ENCODE measurements at places on chromosomes 4 and X.
A peak's percentile ranks its signal among the peaks of the same experiment; 100 is the strongest.

DNA sequence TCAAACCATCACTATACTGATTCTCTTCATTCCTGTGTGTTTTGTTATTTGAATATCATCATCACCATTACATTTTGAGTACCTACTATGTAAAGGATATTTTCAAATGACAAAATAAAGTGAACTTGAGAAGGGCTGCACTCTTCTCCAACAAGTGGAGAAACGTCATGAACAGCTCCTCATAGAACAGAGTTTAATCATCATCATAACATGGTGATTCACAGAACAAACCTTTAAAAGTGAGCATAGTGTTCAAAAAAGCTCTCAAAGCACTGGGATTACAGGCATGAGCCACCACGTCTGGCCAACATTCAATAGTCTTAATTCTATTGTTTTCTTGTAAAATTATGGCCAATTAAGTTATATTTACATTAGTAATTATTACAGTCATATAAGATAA is 993.9 kb downstream of the PDHA2 start:
- no peak for DNase-seq

DNA sequence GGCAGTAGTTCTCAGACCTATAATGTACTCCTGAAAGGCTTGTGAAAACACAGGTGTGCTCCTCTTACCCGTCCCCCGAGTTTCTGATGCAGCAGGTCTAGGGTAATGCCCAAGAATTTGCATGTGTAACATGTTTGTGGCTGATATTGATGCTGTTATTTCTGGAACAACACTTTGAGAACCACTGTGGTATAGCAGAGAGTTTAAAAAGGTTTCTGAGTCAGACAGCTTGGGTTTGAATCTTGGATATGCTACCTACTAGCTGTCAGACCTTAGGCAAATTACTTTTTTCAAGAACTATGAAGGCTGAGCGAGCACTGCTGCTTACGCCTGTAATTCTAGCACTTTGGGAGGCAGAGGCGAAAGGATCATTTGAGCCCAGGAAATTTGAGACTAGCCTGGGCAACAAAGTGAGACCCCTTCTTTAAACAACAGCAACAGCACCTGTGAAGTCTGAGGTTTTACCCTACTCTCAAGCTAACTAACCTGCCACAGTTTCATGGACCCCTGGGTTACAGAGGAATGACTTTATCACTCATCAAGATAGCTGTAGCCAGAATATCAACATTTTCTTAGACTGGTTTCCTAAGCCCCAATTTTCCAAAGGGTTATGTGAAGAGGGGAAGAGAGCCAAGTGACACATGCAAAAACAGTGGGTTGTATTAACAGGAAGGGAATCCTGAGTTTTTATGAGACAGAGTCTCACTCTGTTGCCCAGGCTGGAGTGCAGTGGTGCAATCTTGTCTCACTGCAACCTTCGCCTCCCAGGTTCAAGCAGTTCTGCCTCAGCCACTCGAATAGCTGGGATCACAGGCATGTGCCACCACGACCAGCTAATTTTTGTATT is 5.1 kb downstream of the AFF1 start:
- peak; percentile 40 for DNase-seq

- no peak for DNase-seq
These were observed 62.6 kb downstream of the COQ2 start for GRCh38 chr4:83221897-83222441.

- DNase-seq, result no peak
These were observed 80.2 kb downstream of the GRIA2 start for GRCh38 chr4:157300701-157301100.

GRCh38 chr4:77159806-77160205 is 2.8 kb downstream of the CCNG2 start:
- DNase-seq, result no peak

DNA sequence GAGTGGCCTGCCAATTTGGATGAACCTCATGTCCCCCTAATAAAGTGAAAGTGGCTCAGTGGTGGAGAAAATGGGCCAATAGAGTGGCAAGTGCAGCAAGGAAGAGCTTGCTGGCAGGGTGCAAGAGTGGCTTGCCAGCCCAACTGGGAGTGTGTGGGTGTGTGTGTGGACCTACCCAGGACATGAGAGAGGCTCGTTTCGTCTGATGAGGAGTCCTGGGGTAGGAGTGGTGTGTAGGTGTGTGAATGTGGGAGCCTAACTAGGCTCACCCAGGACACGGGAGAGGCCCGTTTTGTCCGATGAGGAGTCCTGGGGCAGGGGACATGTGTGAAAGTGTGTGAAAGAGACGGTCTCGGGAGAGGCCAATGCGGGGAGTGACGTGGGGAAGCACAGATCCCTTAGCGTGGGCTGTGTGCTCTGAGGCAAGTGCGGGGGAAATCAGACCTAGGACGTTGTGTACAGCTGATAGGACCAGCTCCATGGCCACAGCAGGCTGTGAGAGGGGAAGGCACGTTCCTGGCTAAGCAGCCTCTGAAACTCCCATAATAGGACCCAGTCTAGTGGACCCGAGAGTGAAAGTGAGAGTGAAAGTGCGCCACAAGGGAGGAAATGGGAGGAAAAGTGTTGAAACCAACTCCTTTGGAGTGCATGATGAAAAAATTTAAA is 5.3 kb downstream of the GAGE10 start:
- no peak for DNase-seq

- DNase-seq, result no peak
These were observed 12.5 kb downstream of the SOX3 start for GRCh38 chrX:140492066-140492994.

DNA sequence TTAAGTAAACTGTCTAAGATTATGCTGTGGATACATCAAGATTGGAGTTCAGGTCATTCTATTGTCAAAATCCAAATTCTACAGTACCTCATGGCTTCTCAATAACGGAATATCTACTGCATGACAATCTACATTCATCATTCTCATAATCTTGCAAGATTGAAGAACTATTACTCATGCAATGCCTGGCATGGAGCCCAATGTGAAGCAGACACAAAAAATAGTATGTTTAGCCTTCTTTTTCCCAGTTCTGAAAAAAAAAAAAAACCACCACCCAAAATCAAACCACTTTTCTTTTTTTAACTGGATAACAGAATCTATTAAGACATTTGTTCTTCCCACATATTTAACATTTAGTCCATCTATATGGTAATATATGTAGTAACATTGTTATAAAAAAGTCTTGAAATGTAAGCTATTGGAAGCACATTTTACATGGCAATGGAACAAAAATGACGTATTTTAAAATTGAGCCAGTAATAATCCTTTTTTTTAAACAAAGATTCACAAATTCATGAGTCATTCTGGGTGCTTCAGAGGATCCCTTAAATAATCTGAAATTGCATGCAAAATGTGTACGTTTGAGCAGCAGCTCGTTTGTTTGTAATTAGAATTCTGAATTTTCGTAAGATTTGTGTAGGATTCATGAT is 232.2 kb upstream of the FMR1 start:
- no peak for DNase-seq

DNA sequence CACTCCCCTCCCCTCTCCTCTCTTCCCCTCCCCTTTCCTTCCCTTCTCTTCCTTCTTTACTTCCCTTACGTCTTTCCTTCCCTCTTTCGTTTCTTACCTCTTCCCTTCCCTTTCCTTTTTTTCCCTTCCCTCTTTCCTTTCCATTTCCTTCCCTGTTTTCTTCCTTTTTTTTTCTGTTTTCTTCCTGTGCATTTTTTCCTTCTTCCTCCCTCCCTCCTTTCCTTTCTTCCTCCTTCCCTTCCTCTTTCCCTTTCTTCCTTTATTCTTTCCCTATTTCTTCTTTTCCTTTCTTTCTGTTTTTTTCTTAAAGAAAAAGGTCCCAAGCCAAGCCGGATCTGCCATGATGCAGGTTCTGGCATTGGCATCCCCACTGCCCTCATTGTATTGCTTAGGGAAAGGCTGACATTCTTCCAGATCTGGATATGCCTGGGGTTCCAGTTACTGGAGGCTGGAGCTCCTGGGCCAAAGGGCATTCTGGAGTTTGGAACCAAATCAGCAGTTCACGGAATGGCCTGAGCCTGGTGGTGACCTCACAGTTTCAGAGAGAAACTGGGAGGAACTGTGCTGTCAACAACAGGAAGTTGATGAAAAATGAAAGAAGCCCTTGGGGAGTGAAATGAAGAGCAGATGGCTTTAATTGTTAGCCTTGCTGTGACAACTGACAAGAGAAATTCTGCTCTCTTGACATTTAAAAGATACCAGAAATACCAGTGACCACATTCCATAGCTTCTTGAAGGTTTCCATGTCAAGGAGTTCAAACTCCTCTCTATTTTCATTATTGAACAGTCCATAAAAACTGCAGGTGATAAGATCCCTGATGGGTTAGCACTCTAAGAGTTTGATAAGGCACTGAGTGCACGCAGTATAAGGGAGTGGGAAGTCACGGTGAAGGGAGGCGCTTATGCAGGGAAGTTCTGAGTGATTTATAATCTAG is 622.1 kb downstream of the SPRY1 start:
- peak; percentile 64 for DNase-seq

DNA sequence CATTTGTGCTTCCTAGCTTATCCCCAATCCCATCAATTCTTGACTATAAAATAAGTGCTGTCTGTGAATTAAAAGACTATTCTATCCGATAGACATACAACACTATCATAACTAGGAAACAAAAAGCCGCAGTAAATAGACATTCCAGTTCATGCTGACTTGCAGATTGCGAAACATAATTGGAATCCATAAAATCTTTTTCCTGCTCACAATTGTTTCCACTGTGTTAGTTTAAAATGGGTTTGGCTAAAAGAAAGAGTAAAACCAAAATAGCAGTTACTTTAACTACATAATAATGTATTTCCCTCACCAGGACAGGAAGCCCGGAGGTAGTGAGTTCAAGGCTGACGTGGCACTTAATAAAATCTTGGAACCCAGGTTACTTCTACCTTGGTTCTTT is 17.2 kb downstream of the SMIM31 start:
- DNase-seq, result no peak

- no peak for DNase-seq
These were observed 175.1 kb upstream of the RADX start for GRCh38 chrX:106436691-106437090.

DNA sequence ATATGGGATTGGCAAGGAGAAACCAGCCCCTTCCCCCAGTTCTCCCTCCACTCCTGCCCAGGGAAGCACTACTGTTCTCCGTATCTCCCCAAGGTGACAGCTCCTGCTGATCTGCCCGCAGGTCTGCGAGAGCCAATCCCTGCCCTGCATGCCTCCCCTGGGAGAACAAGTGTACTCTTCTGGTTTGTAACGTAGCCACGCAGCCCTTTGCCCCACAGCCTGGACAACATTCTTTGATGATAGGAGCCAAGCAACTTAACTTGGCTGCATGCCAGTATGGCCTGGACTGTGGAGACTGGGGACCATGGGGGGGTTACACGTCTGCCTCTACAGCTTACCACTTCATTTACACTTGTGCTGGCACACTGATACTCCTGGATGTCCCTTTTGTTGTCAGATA is 2.0 kb downstream of the STBD1 start:
- no peak for DNase-seq

DNA sequence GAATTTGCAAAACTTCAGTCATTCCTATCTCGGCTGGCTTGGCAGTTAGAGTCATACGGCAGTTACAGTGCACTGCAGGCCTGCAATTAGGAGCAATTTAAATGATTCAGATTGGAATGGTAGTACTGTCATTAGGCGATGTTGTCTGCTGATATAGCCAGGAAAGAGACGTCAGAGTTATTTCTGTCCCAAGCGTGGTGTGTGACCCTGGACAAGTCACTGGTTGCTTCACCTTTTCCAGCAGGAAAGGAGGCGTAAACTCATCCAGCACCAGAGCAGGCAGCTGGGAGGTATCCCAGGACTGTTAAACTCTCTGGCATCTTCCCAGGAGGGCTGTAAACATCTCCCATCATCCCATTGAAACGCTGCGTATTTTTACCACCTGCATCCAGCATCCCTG is 836 bp upstream of the LNX1 start:
- no peak for DNase-seq

DNA sequence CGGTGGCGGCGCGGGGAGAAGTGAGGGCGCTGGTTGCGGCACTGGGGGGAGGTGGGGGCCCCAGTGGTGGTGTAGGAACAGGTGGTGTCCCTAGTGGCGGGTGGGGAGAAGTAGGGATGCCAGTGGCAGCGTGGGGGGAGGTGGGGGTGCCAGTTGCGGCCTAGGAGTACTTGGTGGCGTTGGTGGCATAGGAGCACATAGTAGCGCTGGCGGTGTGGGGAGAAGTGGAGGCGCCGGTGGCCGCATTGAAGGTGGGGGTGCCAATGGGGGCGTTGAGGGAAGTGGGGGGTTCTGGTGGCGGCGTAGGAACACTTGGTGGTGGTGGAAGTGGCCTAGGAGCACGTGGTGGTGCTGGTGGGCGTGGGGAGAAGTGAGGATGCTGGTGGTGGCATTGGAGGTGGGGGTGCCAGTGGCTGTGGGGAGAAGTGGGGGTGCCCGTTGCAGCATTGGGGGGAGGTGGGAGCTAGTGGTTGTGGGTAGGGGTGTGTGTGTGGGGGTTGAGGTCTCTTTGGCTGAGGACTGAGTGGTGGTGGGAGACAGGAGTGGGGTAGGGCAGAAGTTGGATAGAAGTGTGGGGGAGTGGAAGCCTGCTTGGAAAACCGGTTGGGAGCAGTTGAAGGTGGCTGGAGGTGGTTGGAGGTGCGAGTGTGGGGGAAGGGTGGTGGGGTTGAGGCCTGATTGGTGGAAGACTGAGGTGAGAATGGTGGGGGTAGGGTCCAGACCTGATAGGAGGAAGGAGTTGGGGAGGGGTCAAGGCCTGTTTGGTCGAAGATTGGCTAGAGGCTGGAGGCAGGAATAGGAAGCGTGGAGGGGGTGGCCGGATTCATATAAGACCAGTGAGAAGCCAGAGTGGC is 1.1 kb downstream of the GCNA start:
- DNase-seq, result no peak

- no peak for DNase-seq
These were observed 254.5 kb downstream of the SPRY1 start for GRCh38 chr4:123651066-123651465.

- no peak for DNase-seq
These were observed 32.8 kb downstream of the CLDN22 start for GRCh38 chr4:183287309-183287659.

DNA sequence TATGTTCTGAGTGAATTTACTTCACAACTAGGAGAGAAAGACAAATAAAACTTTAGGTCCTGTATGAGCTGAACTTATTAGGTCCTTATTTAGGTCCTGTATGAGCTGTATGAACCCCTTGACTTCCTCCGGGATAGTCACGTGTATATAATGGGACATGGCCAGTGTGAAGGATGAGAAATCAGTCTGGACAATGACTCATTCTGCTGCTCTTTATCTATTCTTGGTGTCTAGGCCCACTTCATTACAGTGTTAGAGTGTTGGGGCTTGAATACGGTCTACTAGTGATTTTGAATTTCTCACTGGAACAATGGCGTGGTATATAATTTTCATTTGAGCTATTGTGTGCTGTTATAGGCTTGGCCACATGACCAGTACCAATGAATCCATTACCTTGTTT is 21.9 kb downstream of the STK26 start:
- DNase-seq, result no peak

- no peak for DNase-seq
These were observed 200.6 kb upstream of the LDB2 start for GRCh38 chr4:17098996-17099395.

- no peak for DNase-seq
These were observed at the start of gene PRKG2 for GRCh38 chr4:81214881-81215868. PRKG2 (minus strand) TSS chr4:81215222; CDS start chr4:81205047, 10,175 bp downstream.
